NCI-H1105 treated with DMSO at 0.1 percent for 48 hours (cell line): ENCODE measurements at places on chromosomes 7 and 10.

DNA sequence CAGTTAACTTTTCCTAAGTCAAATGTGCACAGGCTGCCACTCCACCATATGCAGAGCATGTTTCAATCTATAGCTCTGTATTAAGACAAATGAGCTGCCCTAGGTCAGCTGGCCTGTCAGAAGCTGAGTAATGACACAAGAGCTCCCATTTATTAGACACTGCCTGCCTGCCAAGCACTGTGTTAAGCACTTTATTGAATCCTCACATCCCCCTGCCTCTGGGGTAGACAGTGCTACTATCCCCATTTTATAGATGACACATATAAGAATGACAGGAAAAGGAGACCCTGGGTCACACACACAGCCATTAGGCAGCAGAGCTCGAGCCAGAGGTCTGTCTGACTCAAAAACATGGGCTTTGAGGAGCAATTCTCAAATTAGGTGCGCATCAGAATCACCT lies 179.8 kb upstream of the PDE1C start:
- no peak for DNase-seq

DNA sequence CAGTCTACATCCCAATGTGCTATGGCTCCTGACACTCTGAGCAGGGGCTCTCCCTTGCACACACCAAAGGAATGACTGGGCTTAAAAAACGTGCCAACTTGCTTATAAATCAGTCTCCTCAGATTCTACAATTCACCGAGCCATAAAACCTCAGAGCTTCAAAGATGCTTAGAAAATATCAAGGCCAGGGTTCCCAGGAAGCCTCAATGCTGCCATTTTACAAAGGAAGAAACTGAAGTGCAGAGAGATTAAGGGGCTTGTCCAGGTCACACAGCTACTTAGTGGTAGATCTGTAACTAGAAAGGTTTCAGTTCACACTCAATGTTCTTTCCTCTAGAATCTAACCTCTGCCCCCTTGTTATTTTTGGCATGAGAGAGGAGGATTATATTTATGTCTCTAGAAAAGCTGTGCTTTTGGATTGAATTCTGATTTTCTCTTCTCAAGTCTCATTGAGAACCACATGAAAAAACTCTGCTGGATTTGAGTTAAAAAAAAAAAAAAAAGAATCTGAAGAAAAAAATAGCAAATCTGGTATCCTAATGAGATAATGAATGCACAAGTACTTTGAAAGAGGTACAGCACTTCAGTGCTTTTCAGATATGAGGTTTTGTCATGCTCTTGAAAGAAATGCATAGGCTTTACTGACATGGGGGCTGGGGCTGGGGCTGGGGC lies 22.3 kb upstream of the TSPAN33 start:
- no peak for DNase-seq

DNA sequence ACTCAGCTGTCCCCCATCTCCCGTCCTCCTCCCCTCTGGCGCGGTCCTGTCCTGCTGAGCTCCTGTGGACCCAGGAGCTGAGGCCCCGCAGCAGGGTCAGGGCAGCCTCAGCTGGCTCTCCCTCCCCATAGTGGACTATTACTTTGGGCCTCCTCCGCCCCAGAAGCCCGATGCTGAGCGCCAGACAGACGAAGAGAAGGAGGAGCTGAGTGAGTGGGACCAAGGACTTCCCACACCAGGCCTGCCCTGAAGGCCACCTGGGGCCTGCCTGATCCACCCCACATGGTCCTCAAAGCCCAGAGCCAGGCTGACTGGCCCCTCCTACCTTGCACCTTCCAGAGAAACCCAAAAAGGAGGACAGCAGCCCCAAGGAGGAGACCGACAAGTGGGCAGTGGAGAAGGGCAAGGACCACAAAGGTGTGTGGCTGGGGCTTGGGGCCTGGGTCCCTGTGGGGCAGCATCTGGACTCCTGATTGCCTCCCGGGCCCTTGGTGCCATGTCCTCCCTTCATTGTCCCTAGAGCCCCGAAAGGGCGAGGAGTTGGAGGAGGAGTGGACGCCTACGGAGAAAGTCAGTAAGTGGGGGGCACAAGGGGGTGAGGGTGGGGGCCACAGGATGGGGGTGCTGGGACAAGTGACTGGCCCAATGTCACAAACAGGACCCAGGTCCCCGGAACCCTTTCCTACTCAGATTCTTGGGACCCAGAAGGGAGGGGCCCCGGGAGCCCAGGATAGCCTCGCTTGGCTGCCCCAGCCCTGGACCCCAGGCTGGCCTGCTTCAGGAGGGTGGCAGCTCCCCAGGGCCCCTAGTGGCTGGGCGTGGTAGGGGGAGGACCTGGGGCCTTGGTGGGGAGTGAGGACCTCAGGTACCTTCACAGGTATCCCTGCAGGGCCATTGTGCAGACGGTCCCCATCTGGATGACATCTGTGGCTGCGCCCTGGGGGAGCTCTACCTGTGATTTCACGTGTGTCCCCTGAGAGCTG lies 4.9 kb downstream of the AEBP1 start:
- no peak for DNase-seq

- no peak for DNase-seq
Observed at GRCh38 chr7:151404216-151405011, 5.4 kb downstream of the WDR86 start.

- no peak for DNase-seq
Observed at GRCh38 chr10:12158111-12158510, 28.6 kb downstream of the SEC61A2 start.

- DNase-seq: no peak
Observed at GRCh38 chr7:1241258-1241602, 8.6 kb downstream of the UNCX start.

- no peak for DNase-seq
Observed at GRCh38 chr7:101905203-101905865, 87.9 kb downstream of the CUX1 start.

DNA sequence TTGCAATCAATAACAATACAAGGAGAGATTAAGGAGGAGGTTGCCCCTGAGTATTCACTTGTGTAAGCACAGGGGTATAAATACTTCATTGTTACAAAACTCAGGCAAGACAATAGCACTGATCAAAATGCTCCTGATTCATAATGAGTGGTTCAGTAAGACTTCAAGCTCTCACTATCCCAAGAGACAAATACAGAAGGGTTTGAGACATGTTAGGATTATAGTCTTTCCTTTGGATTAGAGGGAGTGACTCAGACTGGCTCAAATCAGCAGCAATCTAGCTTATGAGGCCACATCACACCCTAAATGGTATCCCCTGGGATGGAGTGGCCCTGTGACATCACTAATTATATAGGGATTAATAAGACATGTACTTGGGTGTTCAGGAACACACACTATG lies 167.2 kb upstream of the HGF start:
- DNase-seq: no peak

- no peak for DNase-seq
Observed at GRCh38 chr7:108026116-108026515, 23.2 kb upstream of the LAMB1 start.

GRCh38 chr7:102934701-102935100 lies 21.9 kb downstream of the LRRC17 start:
- DNase-seq: no peak

DNA sequence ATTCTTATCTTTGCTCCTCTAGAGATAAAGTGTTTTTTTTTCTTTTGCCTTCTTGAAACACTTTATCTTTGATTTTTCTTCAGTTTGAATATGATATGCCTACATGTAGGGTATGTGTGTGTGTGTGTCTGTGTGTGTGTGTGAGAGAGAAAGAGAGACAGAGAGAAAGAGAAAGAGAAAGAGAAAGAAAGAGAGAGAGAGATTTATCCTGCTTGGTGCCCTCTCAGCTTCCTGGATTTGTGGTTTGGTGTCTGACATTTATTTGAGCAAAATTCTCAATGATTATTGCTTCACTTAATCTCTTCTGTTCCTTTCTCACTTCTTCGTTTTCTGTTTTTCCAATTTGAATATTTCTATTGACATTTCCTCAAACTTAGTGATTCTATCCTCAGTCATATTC lies 60.3 kb downstream of the RAB18 start:
- no peak for DNase-seq
